ENCODE measurements at places on chromosomes 2 and 18.

- no peak for DNase-seq
These were observed 238.0 kb downstream of the UBE2E3 start for GRCh38 chr2:181218401-181218821.

GRCh38 chr2:235095569-235095968 is 143.8 kb downstream of the SH3BP4 start:
- no peak for DNase-seq

DNA sequence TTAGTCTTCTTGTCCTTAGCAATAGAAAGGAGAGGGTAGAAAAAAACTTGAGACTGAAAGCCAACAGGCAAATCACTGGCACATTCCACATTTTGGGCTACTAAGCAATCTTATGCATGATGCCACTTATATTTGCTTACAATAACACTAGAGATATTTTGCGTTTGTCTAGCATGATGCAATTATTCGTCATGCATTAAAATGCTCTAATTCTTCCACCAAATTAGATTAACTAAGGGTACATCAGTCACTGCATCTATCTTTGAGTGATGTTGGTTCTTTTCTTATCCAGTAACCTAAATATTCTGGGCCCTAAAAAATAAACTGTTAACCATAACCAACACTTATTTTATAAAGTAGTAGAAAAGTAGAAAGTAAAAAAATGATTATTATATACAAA is 1311.7 kb upstream of the CDH2 start:
- no peak for DNase-seq

- DNase-seq: no peak
These were observed 42.1 kb downstream of the ST6GAL2 start for GRCh38 chr2:106843910-106844250.

- DNase-seq: no peak
These were observed 198.9 kb downstream of the LRATD1 start for GRCh38 chr2:14831458-14831857.
